ENCODE measurements at places on chromosomes 6 and 20.

- DNase-seq: no peak
These were observed 13.4 kb upstream of the MYO6 start for GRCh38 chr6:75735491-75736186.

DNA sequence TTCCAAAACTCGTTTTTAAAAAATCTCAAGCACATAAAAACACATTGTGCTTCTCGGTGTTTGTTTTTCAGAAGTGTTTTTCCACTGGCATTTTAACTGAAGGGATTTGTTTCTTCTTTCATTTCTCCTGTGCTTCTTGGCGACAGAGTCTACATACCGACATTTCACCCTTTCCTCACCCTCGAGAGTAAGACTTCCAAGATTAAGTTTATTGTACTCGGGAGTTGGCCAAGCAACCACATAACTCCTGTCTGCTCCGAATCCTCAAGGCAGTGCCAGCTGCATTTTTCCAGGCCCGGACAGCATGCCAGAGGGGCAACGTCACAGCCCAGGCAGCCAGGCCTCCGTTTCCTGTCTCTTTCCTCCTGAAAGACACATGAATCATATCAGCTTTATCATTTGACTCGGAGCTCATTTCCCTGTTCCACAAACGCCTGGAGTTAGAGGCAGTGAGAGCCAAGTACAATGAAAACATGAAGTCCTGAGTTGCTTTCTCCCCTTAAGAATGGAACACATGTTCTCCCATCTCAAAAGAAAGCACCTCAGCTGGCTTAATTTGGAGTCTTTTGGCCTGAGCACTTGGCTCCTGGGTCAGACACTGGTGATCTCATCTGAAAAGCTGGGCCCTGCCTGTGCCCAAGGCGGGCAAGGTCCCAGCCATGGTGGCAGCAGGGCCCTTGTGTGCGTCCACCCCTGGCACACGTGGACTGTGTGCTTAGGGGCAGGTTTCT is 23.2 kb upstream of the FAM50B start:
- DNase-seq: no peak

GRCh38 chr6:45637611-45638257 is 260.0 kb upstream of the SUPT3H start:
- DNase-seq: no peak

GRCh38 chr20:62448038-62448437 is 20.7 kb upstream of the RBBP8NL start:
- no peak for DNase-seq

DNA sequence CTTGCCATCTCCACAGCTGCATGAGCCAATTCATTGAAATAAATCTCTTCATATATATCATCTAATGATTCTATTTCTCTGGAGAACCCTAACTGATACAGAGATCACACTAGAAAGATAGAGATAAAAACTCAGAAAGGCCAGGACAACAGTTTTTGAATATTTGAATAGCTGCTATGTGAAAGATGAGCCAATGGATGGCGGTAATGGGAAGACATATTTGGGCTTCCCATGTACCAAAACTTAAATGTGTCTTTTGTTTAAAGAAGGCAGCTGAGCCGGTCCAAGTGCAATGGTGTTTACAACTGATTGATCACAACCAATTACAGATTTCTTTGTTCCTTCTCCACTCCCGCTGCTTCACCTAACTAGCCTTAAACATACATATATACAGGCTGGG is 35.1 kb downstream of the SGK1 start:
- DNase-seq: no peak

- no peak for DNase-seq
These were observed 471.2 kb downstream of the PKHD1 start for GRCh38 chr6:51616243-51616642.

GRCh38 chr20:56974499-56975250 is 291.8 kb downstream of the BMP7 start:
- DNase-seq: no peak

- no peak for DNase-seq
These were observed 30.2 kb downstream of the RRBP1 start for GRCh38 chr20:17651760-17652388.

DNA sequence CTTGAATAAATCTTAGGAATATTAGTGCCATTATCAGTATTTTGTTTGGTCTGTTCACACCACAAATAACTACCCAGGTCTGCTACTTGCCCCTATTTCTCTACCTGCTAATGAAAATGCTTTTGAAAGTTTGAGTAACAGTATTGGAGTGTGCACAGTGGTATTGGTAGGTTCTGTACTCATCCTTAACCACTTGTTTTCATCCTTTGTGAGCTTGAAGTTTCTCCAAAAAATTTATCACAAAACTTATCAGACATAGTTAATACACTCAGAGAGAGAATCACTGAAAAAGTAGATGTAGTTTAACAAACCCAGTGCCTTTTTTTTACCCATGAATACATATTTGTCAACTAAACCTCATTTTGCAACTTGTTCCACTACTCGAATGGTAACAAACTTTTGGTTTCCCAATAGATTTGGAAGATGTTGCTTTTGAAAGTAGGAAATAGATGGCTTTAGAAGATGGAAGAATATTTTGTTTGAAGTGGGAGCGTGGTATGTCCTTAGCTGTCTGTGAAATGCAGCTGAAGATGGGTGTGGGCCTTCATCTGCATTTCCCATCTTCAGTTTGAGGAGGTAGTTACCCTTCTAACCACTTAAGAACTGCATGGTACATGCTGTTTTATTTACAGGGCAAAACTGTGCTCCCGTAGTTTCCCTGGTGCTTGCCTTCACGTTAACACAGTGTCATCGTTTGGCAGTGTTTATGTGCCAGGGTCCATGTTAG is 9.0 kb downstream of the PTPN1 start:
- DNase-seq: no peak

GRCh38 chr6:135481783-135482369 is 15.7 kb downstream of the AHI1 start:
- no peak for DNase-seq

GRCh38 chr6:53916804-53917463 is 122.1 kb downstream of the LRRC1 start:
- DNase-seq: no peak

GRCh38 chr20:51758978-51759544 is 9.1 kb downstream of the ATP9A start:
- no peak for DNase-seq

DNA sequence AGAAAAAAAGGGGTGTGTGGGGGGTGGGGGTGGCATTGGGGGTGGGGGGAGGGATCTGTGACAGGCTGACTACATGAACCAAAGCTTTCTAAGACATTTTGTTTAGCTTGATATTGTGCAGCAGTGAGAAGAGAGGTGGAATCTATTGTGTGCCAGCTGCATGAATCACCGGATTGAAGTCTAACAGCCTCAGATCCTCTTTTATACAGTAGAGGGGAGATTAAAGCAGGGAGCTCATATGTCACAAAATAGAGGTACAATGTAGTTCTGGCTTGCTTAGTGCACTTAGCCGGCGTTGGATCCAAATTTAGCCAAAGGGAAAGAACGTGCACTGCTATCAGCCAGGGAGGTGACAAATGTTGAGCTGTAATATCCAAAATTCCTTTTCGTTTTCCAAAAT is 404.2 kb upstream of the CITED2 start:
- no peak for DNase-seq

GRCh38 chr20:10671919-10672623 is 1.7 kb downstream of the JAG1 start:
- DNase-seq: no peak

DNA sequence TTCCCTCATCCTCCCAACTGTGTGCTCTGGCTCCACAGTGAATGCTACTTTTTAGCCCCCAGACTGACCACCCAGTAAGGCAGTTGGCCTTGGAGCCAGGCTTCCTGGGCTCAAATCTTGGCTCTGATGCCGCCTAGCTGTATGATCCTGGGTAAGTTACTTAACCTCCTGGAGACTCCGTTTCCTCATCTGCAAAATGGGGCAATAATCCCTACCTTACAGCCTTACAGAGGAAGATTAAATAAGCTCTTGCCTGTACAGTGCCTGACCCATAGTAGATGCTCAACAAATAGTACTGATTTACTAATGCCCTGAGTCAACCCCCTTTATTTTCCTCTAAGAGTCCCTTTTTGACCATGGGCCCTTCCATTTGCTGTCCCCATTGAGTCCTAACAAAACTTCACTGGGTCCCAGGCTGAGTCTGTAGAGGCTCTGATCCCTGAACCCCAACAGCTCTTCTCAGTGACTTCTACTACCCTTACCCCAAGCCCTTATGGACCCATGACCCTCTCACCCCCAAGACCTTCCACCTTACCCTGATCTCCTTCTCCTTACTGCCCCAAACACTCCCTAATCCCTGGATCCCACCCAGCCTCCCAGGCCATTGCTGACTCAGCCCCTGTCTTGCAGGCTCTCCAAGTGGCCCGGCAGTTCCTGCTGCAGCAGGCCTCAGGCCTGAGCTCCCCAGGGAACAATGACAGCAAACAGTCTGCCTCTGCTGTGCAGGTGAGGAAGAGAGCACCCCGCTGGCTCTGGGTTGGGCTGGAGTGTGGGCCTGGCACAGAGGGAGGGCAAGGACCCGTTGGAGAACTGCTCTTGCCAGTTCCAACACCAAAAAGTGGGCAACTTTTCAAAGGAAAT is 31.4 kb downstream of the FOXP4 start:
- DNase-seq: no peak

- no peak for DNase-seq
These were observed 109.7 kb upstream of the FOXQ1 start for GRCh38 chr6:1202201-1202600.

DNA sequence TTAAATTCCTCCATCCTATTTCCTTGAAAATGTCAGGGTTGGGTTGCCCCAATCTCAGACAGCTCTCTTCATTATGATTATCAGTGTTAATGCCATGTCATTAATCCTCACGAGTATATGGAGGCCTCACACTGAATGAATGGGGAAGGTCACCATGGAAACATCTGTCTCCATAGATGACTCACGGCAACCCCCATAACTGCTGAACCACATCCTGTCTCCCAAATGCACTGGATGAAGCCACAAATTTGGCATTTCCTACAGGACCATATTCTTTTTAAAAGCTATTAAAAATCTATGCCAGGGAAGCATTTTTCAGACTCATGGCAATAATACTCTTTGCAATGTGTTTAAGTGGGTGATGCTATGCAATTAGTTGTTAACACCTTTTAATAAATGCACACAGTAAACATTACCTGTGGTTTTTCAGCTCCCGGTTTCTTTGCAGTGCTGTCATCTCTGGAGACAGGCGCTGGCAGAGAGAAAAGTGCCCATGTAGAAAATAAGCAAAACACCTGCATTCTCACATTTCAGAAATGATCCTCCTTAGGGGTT is 80.1 kb upstream of the PTPRK start:
- DNase-seq: no peak

DNA sequence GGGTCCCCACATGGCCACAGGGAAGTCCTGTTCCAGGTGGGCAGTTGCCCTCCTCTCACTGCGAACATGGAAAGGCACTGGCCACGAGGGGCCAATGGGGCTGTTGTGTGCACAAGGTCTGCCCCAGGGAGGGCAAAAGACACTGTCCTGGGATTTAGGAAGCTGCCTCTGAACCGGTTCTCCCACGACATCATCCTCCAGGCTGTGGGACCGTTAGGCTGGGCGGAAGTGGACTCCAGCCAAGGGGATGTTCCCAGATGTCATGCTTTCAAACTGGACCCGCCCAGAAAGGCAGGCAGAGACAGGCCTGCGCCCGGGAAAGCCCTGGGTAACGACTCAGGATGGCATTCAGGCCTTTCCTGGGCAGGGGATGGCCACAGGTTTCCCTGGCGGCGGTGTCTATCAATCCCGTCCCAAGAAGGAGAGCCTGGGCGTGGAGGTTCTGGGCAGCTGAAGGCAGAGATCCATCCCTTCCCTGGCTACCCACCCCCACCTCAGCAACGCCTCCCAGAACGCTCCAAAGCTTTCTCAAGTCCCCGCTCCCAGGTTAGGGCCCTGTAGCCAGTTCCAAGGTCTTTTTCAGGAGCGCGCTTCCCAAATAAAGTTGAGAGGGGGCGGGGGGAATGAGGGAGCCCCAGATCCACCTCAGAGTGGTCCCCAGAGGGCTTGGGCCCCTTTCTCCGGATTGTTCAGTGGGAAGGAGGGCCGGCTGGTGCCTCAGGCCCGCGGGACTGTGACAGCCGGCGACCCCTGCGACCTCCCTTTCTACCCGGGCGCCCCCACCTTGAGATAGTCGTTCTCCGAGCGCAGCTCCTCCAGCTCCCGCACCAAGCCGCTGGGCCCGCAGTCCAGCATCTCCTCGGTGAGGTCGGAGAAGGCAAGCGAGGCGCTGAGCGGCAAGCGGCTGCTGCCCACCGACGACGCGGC is 13.8 kb upstream of the TLDC2 start:
- no peak for DNase-seq

GRCh38 chr6:126550323-126550722 is 210.4 kb downstream of the CENPW start:
- no peak for DNase-seq

DNA sequence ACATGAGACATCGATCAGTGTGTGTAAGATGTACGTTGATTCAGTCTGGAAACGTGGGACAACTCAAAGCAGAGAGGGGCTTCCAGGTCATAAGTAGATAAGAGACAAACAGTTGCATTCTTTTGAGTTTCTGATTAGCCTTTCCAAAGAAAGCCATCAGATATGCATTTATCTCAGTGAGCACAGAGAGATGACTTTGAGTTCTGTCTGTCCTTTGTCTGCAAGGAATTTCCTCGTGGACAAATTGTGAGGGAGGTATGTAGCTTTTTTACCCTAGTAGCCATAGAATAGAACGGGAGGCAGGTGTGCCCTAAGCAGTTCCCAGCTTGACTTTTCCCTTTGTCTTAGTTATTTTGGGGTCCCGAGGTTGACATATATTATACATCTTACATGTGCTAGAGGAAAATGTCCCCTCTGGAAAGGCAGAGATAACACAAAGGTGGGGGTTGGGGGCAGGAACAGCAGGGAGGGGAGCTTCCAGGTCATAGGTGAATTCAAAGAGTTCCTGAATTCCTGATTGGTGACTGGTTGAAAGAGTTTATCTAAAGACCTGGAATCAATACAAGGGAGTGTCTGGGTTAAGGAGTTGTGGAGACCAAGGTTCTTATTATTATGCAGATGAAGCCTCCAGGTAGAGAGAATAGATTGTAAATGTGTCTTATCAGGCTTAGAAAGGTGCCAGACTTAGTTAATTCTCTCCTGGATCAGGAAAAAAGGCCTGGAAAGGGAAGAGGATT is 237.0 kb downstream of the NFATC2 start:
- DNase-seq: no peak

- DNase-seq: no peak
These were observed 24.0 kb downstream of the AAR2 start for GRCh38 chr20:36260316-36260715.

GRCh38 chr20:19317237-19318069 is 105.0 kb downstream of the SLC24A3 start:
- no peak for DNase-seq

DNA sequence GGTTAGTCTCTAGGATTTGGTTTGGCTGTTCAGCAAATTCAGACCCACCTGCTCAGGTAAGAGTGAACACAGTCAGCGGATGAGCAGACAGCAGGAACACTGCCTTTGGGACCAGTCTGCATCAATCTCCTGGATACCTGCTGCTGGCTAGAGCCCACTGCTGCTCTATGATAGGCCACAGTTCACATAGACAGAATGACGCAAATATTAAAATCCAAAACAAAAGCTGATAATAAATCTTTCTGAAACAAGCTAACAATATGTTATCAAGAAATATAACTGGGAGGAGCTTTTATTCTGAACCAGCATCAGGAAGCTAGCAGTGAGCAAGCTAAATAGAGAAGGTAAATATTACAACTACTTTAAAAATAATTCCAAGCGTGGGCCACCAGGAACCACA is at the start of gene TAAR1:
Gene TAAR1 (minus strand): TSS at position 101 of the 400 bp plus-strand sequence. CDS start 13,179 bp downstream, outside the sequence.
- DNase-seq: no peak

- no peak for DNase-seq
These were observed 818 bp upstream of the MDGA1 start for GRCh38 chr6:37698264-37699137.

- no peak for DNase-seq
These were observed 37.2 kb upstream of the PTPN1 start for GRCh38 chr20:50472693-50473664.

GRCh38 chr6:44040786-44041185 is 86.5 kb downstream of the MRPL14 start:
- DNase-seq: no peak
